Effector CD4-positive, alpha-beta T cell (primary cell): ENCODE measurements at places on chromosomes 6 and 20.

- DNase-seq, result no peak
These were observed 24.2 kb downstream of the MGME1 start for GRCh38 chr20:17992847-17993513.

GRCh38 chr6:15674690-15675386, 12.0 kb upstream of the DTNBP1 start:
- DNase-seq, result no peak

GRCh38 chr6:72787391-72788031, 165.6 kb downstream of the KCNQ5 start:
- DNase-seq, result no peak

- no peak for DNase-seq
These were observed 69.4 kb downstream of the GFOD1 start for GRCh38 chr6:13417954-13418353.

DNA sequence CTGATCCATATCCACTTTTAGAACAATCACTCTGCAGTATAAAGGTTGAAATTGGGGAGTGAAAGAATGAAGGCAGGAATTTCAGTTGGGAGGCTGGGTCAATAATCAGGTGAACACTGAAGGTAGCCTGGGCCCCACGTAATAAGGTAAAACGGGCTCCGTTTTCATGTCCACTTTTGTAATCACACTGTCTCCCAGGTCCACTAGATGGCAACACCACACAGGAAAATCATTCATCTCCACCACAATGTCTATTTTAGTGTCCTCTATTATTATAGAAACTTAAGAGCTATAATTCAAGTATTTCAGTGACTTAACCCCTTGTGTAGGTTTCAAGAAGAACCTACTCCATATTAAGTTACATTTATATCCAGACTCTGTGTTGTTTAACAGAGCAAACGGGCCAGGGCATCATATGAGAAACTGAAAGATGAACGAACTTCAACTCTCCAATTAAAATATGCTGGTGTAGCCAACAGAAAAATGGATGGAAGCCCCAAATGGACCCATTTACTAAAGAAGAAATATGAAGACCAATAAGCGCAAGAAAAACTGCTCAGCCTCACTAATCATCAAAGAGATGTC, 45.9 kb upstream of the MC3R start:
- no peak for DNase-seq

- no peak for DNase-seq
These were observed 14.0 kb upstream of the RUNX2 start for GRCh38 chr6:45314146-45314545.

- DNase-seq, result no peak
These were observed 514.2 kb downstream of the C6orf118 start for GRCh38 chr6:164795056-164795815.

- DNase-seq, result no peak
These were observed 343.6 kb downstream of the FRK start for GRCh38 chr6:115717062-115717461.
